AG08395 (cell line): ENCODE measurements at places on chromosomes 4 and X.

DNA sequence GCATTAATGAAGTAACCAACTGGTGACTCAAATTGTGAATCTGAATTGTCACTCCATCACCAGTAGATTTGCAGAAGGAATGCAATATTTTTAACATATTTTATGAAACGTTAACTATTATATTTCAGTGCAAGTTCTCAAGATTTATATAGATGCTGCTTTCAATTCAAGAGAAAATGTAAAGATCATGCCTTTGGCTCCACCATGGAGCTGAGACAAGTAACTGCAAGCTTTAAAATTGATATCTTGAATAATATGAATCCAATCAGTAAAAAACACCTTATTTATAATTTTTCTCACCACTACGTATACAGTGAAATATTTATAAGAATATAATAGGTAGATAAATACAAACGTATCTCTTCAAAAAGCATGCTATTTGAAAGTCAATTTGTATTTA is 27.8 kb upstream of the GALNTL6 start:
- DNase-seq: no peak

DNA sequence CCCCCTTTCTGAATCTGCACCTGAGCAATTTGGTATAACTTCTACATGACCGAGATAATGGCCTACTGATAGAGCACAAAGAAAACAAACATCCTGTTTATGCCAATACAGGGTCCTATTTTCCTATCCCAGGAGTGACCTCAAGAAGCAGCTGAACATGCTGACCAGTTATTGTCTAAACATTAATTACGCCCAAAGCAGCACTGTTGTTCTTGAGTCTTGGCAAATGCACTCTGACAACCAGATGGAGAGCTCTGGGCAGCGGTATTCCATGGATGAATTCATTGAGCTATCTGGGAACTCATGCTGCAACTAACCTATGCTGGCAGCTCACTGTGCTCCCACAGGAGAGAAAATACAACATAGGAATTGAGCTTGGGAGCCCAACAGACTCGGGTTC is 52.6 kb downstream of the PCYT1B start:
- no peak for DNase-seq

- DNase-seq: no peak
Observed at GRCh38 chr4:25101836-25102235, 58.4 kb downstream of the SEPSECS start.

GRCh38 chr4:47482326-47482725 is 2.7 kb upstream of the ATP10D start:
- peak; percentile 10 for DNase-seq

GRCh38 chr4:176999935-177000543 is 207.3 kb upstream of the VEGFC start:
- no peak for DNase-seq

DNA sequence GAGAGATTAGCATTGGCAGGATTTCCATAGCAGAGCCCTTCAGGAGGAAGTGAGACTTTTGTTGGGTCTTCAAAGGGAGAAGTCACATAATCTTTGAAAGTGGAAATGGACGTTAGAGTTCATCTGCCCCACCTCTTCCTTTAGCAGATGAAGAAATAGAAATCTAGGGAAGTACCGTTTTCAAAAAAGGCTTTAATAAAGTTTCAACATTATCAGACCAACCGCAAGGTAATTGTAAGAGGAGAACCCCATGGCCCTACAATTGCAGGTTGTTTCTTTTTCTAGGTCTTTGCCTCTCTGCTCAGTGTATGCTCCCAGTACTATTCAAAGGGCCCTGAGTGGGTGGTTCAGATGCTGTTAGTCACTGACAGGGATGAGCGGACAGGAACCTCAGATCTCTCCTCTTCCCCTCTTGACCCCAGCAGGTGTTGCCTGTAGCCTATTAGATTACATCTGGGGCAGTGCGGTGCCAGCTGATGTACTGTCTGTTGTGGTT is 48.6 kb upstream of the AP1S2 start:
- DNase-seq: no peak

DNA sequence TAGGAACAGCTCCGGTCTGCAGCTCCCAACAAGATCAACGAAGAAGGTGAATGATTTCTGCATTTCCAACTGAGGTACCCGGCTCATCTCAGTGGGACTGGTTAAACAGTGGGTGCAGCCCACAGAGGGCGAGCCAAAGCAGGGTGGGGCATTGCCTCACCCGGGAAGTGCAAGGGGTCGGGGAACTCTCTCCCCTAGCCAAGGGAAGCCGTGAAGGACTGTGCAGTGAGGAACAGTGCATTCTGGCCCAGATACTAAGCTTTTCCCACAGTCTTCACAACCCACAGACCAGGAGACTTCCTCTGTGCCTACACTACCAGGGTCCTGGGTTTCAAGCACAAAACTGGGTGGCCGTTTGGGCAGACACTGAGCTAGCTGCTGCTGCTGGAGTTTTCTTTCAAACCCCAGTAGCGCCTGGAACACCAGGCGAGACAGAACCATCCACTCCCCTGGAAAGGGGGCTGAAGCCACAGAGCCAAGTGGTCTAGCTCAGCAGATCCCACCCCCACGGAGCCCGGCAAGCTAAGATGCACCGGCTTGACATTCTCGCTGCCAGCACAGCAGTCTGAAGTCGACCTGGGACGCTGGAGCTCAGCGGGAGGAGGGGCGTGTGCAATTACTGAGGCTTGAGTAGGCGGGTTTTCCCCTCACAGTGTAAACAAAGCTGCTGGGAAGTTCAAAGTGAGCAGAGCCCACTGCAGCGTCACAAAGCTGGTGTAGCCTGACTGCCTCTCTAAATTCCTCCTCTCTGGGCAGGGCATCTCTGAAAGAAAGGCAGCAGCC is 84.6 kb downstream of the THOC2 start:
- DNase-seq: no peak

GRCh38 chr4:14856062-14856933 is 146.0 kb upstream of the CPEB2 start:
- DNase-seq: peak; percentile 93

- peak; percentile 66 for DNase-seq
Observed at GRCh38 chr4:2105559-2105958, 46.4 kb downstream of the NAT8L start.
